Activated CD4-positive, alpha-beta memory T cell treated with anti-CD3 and anti-CD28 coated beads for 36 hours (primary cell): ENCODE measurements at places on chromosomes 3 and 15.
A peak's percentile ranks its signal among the peaks of the same experiment; 100 is the strongest.

DNA sequence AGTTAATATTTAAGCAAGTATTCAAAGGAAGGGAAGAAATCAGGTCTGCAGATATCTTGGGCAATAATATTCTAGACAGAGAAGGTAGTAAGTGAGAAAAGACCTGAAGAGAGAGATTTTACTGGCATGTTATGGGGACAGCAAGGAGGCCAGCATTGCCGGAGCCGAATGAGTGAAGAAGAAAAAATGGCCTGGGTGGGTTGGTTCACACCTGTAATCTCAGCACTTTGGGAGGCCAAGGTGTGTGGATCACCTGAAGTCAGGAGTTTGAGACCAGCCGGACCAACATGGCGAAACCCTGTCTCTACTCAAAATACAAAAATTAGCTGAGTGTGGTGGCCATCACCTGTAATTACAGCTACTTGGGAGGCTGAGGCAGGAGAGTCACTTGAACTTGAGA is 164.7 kb downstream of the VGLL3 start:
- no peak for DNase-seq

- DNase-seq = no peak
These were observed 4.4 kb upstream of the RASA2 start for GRCh38 chr3:141482245-141482922.

DNA sequence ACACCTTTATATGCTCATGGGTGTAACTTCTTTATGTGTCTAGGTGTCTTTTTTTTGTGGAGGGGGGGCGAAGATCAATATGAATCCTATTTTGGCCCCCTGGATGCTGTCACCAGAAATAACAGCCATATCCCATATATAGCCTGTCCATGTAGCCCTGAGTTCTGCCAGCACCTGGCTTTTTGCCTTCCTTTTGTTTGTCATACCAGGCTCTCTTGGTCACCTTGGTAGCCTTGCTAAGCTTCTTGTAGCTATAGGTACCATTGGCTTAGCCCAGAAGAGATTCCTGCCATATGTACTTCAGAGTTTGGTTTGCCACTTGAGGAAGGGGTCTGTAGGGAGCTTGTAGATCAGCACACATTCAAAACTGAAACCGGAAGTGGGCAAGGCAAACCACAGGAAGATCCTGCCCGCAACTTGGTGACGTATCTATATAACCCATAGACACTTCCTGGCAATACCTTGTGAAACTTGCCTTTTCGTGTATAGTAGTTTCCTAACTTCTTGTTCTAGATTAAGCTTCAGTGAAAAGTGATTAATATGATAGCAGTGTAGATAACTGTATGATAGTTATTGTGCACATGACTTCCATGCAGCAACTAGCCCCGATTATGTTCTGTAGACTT is 11.9 kb downstream of the RASA2 start:
- DNase-seq = peak; percentile 94

DNA sequence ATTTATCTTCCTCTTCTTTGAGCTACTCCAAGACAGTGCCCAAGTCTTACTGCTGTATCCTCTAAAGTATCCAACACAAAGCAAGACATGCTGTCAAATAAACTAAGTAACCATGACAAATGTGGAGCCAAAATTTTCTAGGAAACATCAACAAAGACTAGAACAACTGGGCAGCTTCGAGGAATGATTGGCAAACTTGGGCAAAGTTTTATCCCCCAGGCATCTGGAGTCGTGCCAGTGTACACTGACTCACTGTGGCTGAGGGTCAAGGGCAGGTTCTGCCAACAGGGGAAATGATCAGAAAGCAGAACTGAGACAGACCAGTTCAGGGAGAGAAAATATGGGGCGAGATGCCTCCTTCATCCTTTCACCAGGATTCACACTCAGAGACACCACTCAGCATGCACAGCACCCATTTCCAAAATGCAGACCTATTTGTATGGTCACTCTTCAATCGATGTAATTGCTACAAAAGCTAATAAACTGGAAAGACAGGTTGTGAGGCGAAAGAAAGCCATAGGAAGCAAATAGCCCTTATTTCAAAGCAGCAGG is 65.8 kb downstream of the MB21D2 start:
- DNase-seq = no peak

GRCh38 chr15:73081321-73081958 is 29.2 kb downstream of the NEO1 start:
- no peak for DNase-seq

DNA sequence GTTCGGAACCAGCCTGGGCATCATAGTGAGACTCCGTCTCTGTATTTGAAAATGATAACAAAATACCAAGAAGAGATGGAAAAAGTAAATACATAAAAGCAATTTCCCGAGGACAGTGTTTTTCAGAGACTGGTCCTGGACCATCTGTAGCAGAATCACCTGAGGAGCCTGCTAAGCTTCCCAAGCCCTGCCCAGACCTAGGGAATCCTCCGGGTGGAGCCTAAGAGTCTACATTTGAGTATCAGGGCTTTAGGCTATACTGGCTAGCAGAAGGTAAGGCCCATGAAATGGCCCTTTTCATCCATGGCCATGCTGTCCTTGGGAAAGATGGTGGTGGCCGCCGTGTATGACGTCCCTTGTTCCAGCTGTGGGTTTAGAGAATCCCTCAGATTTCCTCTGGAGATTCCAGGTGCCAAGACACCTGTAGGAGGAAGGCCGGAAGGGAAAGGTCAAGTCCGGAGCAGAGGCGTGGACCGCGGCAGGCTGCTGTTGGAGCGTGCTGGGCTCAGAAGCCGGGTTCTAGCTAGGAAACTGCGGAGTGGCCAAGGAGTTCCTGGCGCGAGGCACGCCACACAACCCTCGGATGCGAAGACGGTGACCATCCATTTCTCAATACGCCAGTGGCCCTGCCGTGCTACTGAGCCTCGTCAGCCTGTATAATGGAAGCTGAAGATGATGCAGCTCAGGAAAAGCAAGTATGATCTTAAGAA is 50.9 kb downstream of the TMEM44 start:
- no peak for DNase-seq

DNA sequence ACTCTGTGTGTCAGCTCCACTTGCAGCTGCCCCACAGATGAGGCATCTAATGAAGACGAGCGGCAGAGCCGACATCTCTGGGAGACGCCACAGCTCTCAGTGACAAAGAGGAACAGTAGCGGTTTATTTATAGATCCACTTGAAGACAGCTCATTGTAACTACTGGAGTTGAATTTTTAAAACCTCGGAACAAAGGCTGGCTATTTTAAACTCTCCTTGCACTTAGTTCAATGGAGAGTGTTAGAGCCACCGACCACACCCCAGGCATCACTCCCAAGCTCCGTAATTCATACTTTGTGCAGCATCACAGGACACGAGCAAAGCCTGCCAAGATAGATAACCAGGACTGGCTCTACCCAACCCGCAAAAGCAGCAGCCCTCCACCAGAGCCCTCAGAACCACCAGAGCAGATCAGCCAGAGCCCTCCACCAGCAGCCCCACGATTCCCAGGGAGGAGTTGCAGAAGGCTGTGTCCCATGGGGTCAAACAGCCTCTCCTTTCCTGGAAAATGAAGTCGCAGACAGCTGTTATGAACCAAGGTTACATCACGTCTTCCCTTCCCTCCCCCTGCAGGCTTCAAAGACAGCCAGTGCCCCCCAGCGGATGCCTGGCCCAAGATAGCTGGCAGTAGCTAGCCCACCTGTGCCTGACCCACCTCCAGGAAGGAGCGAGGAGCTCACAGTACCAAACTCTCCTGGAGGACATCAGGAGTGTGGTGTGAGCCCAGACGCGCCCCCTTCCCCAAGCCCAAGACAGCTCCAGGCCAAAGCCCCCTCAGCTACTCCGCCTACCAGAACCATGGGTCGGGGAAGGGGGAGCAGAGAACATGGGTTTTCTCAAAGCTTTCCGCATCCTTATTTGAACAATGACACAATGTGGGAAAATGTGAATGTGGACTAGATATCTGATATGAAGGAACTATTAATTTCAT is 45.7 kb downstream of the POC1A start:
- DNase-seq = no peak

- no peak for DNase-seq
These were observed 10.0 kb downstream of the PLXND1 start for GRCh38 chr3:129596194-129597086.

DNA sequence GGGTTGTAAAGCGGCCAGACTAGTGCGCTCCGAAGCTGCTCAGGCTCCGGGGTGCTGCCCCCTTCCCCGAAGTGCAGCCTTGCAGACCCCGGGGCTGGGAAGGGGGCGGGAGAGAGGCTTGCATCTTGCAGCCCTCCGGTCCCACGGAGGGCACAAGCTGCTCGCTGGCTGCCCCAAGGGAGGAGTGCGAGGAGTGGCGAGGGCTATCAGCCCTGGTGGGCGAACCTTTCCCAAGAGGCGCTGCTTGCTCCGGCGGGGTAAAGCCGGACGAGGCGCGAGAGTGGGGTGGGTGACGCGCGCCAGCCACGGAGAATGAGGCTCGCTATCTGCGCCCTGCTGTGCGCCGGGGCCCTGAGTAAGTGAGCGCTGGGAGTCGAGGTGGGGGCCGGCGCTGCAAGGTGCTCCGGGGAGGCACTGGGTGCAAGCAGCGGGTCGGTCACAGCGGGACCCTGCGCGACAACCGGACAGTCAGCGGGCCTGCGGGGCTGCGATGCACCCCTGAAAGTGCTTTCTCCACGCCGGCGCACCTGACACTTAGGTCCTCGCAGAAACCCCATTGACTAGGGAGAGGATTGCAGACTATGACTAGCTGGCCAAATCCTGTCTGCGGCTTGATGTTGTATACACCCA is 12.7 kb upstream of the TOPBP1 start:
- no peak for DNase-seq

GRCh38 chr3:40387001-40387894 is at the start of gene ENTPD3:
ENTPD3 (plus strand) TSS chr3:40387184; CDS start chr3:40388058, 874 bp downstream.
- DNase-seq = peak; percentile 56

DNA sequence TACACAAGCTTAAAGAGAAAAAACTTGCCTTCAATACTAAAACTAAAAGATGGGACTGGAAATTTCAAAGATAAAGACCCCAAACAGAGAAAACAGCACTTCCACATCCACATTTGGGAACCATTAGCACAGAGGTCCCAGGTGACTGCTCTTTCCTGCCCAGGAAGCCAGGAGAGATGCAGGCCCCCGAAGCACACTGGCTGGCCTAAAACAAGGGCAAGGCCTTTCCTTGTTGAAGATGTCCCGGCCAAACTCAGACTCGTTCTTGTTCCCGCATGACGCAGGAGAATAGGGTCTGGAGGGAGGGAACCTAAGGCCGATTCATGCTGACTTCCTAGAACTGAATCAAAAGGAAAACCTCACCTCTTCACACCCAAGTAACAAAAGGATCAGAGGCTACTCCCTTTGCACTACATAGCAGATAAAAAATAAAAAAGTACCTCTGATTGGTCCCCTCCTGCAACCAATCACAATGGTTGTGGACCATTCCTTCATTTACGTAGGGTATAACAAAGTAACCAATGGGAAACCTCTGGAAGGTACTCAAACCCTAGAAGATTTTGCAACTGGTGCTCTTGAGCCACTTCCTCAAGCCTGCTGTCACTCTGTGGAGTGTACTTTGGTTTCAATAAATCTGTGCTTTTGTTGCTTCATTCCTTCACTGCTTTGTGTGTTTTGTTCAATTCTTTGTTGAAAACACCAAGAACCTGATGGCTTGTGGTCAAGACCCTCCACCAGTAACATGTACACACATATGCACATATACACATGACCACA is 48.7 kb downstream of the EFCAB12 start:
- no peak for DNase-seq

- no peak for DNase-seq
These were observed 333.2 kb upstream of the C2CD4B start for GRCh38 chr15:62498278-62498677.

DNA sequence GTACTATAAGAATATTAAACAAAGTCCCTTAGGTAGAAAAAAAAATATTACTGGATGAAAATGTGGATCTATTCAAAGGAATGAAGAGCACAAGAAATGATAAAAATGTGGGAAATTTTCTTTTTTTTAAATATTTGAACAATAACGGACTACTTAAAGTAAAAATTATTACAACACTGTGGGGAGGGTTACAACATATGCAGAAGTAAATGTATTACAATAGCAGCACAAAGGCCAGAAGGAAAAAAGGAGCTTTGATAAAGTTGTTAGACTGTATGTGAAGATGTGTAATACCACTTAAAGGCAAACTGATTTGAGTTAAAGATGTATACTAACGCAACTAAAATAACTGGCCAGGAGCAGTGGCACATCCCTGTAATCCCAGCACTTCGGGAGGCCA is 427.1 kb downstream of the SHQ1 start:
- DNase-seq = no peak

GRCh38 chr3:134362221-134362620 is 12.0 kb downstream of the AMOTL2 start:
- no peak for DNase-seq

- DNase-seq = peak; percentile 15
These were observed 401 bp downstream of the ZSCAN29 start for GRCh38 chr15:43370310-43370974.

DNA sequence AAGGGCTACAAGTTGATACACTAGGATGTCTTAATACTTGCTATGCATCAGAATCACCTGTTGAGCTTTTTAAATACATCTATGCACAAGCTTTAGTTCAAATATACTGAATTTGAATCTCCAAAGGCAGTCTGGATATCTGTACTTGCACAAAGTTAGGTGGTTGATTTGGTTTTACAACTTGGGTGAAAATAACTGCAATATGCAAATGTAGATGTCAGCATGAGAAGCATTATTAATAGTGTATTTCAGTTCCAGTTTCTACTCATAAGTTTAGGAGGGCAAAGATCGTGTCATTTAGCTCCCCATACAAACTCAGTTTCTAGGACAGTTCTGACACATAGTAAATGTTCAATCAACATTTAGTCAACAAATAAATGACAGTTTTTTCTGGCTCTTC is 25.6 kb downstream of the IQCB1 start:
- no peak for DNase-seq

DNA sequence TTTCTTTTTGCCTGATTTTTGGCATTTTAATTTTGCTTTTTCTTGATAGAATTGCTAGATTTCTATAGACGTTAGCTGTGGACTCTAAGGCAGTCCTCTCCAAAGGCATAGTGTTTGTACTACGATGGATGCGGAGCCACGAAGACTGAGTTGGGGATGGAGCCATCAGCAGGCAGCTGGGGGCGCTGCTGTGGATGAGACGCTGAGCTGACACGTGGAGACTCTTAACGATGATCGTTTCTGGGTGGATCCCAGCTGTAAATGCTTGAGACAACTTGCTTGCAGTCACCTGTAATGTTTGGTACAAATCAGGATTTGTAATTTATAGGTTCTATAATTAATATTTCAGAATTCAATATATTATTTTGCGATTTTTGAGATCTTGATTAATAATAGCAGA is 13.3 kb upstream of the PPP1R2 start:
- peak; percentile 59 for DNase-seq

- no peak for DNase-seq
These were observed 47.9 kb downstream of the AGBL1 start for GRCh38 chr15:86127547-86127946.

GRCh38 chr3:171187706-171188290 is 161.3 kb upstream of the SLC2A2 start:
- DNase-seq = no peak

DNA sequence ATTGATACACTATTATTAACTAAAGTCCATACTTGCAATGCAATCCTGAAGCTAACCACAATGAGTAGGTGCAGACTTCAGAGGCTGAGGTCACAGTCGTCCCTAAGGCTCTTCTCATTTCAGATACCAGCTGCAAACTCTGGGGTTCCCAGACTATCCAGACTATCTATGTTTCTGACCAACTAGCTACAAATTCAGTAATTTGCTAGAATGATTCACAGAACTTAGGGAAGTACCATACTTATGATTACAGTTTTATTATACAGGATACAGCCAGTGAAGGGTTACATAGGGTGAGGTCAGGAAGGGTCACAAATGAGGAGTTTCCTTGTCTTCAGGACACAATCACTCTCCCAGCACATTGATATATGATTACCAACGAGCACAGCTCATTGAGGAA is 36.5 kb downstream of the PPM1L start:
- DNase-seq = no peak
